ENCODE measurements at places on chromosomes 1 and 21.
A peak's percentile ranks its signal among the peaks of the same experiment; 100 is the strongest.

DNA sequence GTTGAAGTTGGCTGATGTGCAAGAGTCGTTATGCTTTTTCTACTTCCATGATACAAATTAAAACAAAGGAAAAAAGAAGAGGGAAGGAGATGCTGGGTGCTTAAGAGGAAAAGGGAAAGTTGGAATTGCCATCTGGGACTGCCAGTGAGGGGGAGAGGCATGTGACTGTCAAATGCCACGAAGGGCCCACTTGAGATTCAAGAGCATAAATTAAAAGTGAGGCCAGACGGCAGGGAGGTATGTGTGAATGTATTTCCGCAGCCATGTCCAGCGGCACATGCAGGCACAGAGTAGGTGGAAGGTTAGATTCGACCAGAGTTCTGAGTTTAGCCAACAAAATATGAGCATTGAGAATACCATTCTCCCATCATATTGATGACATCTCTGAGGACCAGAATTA, 32.0 kb downstream of the NFASC start:
- DNase-seq: peak; percentile 67

- no peak for DNase-seq
Measured at GRCh38 chr1:198549866-198550265, 9.4 kb upstream of the ATP6V1G3 start.

DNA sequence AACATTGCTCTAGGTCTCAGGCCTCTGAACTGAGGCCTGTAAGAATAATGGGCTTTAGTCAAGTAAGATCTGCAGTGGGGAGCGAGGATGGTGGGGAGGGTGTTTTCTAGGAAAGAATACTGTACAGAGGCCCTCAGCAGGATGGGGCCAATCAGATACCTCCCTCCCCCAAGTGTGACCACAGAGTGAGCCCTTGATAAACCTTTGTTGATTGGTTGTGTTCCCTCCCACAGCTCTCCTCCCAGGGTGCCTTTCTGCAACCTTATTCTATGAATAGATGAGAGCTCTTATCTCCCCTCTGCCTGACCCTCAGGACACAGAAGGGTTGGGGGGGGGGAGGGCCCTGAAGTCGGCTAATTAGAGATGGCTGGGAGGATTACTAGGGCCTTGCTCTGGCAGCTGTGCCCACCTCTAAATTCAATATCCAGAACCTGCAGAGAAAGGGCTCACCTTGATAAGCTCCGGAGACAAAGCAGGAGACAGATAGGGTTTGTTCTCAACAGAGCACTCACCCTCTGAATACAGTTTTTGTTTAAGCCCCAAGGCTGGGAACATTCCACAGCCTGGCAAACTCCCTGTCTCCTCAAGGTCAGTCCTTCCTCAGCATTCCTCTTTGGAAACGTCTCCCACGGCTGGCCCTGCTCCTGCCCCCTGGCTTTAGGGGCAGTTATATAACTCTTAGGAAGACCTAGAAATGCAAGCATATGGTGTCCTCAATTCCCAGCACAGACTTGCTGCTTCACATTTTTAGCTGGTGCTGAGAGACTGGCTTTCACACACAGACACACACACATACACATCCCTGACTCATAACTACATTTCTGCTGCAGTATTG, 42.9 kb downstream of the ATP1A1 start:
- DNase-seq: no peak

DNA sequence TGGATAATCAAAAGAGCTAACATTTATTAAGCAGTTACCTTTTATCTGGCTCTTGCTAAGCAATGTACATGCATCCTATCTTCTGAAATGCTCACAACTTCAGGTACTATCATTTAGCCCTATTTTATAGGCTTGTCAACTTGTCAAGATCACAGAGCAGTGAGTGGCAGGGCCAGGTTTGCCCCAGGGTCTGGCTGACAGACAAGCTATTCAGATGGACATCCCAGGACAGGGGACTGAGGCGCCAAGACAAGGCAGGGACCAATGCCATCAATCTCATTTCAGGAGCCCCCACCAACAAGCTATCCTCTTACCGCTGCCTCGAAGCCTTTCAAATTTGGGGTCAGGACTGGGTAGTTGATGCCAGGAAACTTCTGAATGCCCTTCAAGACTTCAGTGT, 8.9 kb downstream of the HMGCL start:
- no peak for DNase-seq

DNA sequence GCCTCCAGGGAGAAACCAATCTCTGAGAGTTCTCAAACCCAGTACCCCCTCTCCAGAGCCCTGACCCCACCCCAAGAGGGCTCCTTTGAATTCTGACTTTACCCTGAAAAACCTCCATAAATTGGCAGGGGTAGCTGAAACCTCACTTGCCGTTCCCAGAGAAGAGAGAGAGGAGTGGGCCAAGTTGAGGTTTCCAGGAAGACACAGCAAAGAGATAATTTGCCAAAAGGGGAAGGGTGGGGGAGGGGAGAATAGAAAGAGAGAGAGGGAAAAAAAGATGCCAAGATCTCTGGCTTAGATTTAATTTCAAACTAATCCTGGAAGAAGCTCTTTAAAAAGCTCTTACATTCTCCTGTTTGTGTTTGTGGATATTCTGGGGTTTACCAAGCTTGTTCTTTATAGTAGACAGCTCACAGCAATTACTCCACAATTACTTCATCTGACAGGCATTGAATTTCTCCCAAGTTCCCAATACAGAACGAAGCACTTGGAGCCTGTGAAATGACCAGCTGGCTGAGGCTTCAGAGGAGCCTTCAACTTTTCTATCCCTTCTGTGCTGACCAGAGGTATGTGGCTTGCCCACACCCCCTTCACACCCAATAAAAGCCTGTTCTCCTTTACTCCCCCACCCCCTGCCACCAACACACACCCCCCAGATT, 1.1 kb upstream of the GRHL3 start:
- DNase-seq: no peak

DNA sequence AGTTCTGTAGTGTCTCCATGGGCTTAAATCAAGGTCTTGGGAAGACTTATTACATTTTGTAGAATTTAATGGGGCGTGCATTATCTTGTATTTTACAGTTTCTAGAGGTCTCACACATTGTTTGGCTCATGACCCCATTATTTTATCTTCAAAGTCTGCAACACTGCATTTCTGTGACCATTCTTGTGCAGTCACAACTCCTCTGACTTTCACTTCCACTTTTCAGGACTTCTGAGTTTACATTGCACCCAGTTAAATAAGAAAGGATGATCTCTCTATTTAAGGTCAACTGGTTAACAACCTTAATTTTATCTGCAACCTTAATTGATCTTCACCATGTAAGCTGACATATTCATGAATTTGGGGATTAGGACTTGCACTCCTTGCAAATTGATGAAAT, 1186.6 kb downstream of the MRPL39 start:
- DNase-seq: no peak

DNA sequence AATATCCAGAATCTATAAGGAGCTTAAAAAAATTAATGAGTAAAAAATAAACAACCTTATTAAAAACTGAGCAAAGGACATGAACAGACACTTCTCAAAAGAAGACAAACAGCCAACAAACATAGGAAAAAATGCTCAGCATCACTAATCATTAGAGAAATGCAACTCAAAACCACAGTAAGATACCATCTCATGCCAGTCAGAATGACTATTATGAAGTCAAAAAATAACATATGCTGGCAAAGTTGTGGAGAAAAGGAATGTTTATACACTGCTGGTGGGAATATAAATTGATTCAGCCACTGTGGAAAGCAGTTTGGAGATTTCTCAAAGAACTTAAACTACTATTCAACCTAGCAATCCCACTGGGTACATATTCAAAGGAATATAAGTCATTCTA, 25.3 kb downstream of the PIGK start:
- no peak for DNase-seq

- no peak for DNase-seq
Measured at GRCh38 chr1:228276901-228277490, 69.2 kb downstream of the OBSCN start.

DNA sequence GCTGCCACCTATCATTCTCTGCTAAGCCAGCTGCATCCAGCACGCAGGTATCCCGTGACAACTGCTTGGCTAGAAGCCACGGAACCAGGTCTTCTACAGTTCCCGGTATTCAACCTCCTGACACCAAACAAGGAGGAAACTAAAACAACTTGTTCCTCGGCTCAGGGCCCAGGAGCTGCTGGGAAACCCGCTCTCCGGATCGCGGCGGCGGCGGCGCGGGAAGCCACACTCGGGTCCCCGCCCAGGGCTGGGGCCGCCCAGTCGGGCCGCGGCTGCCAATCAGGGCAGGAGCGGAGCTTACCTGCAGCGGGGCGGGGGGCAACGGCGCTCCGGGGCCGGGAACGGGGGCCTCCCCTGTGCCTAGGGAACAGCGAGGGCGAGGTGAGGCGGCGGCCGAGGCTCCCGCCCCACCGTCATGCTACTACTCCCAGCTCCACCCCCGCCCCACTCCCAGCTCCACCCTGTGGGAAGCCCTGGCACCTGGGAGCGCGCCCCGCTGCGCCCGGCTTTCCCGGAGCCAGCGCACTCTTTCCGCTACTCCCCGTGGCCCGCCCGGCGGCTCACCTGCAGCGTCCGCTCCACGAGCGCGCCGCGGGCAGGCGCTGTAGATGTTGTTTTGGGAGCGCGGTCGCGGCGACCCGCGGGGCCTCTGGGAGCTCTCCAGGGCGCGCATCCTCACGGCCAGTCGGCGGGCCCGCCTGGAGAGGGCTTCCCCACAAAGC, 12.1 kb downstream of the IL24 start:
- DNase-seq: peak; percentile 91

- DNase-seq: peak; percentile 83
Measured at GRCh38 chr1:31593770-31594632, 17.7 kb downstream of the TINAGL1 start.

DNA sequence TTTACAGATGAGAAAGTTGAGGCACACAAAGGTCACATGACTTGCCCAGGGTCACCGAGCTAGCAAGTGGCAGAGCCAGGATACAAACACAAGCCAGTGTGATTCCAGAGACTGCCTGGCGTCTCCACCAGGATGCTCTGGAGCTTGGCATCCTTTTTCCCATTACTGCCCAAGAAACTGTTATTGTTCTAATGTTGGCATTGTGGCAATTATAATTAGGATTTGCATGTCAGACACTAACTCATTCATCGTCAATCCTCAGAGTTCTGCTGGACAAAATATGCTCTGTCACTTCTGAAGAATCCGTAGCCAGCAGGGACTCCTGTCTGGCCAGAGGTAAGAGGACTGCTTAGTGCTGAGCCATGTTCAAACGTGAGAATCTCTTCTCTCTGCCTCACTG, 8.8 kb downstream of the KAZN start:
- DNase-seq: no peak

GRCh38 chr1:54542120-54542961, 5.7 kb upstream of the ACOT11 start:
- DNase-seq: peak; percentile 86

DNA sequence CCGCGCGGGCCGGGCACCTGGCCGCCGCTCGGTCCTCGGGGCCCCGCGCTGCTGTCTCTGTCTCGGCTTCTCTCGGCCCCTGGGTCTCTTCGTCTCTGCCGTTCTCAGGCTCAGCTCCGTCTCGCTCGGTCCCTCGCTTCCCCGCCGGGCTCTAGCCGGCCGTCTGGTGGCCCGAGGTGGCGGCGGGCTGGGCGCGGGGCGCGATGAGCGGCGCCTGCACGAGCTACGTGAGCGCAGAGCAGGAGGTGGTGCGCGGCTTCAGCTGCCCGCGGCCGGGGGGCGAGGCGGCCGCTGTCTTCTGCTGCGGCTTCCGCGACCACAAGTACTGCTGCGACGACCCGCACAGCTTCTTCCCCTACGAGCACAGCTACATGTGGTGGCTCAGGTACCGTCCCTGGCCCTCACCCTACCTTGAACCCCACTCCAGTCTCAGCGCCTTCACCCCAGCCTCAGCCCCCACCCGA, 355 bp downstream of the SHISAL2A start:
- no peak for DNase-seq

- DNase-seq: no peak
Measured at GRCh38 chr1:92843429-92844352, 11.9 kb downstream of the RPL5 start.

DNA sequence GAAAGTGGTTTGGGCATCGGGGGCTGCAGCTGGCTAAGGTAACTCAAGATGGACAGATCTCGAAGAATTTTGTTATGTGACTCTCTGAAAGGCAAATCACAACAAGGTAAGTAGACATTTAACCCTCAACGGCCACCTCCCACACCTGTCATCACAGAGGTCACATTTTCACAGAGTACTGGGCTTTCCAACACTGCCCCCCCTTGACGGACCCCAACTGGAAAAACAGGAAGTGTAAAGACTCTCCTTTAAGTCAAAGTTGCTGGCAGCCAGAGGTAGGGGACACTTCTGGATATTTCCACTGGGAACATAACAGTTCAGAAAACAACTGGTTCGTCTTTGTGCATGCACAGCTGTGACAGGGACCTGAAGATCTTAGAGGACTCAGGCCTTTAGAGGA, 22.3 kb downstream of the NOL9 start:
- no peak for DNase-seq

DNA sequence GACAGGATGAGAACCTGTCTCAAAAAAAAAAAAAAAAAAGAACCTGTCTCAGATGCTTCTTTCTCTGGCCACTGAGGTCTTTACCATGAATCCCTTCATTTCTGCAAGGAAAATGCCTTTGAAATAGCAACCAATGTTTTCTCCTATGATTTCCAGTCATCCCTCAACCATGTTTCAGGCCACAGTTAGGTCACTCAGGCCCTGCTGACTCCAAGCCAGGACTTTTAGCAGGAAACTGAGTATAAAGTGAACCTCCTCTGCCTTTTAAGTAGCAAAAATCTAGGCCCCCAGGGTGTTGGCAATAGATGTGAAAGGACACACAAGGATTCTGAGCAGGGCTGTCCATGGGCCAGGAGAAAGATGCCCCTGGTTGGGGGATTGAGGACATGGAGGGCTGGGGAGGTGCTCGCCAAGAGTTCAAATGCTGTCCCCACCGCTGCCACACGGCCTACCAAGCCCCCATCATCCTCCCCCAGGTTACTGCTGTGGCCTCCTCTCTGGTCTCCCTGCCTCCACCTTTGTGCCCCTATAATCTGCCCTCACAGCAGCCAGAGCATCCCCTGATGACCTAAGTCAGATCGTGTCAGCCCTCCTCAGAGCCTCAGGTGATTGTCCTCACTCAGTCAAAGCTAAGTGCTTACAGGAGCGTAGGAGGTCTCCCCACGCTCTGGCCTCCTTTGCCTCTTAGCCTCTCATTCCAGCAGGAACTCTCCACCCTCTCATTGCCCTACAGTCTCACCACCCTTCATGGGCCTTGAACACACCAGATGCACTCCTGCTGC, 54.6 kb downstream of the MATN1 start:
- DNase-seq: no peak

GRCh38 chr1:21318714-21319159, 28.5 kb upstream of the ECE1 start:
- peak; percentile 66 for DNase-seq

- DNase-seq: no peak
Measured at GRCh38 chr1:248816042-248816851, 9.5 kb downstream of the SH3BP5L start.

GRCh38 chr1:119815361-119815760, 4.1 kb upstream of the REG4 start:
- DNase-seq: no peak

Measured in NCI-H2171 treated with DMSO at 0.1 percent for 48 hours (cell line).